ENCODE measurements at places on chromosomes 4 and X.

- no peak for DNase-seq
These were observed 71.4 kb upstream of the PSAPL1 start for GRCh38 chr4:7506119-7506518.

DNA sequence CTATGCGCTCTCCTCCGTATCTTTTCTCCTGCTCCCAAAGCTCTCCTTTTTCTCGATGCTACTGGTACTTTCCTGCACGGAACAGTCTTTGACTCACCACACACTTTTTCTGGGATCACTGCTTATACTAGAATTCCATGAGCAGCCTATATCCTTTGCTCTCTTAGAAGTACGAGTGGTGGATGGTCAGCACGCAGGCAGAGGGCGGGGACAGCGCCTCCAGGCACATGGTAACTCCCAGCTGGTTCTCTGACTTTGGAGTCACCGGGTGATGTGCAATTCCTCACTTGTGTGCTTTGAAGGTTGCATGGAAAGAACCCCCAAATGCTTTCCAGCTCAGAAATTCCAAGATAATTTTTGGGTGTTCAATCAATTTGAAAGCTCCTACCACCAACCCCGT is 56.0 kb downstream of the STX18 start:
- DNase-seq = no peak

- DNase-seq = no peak
These were observed 460 bp upstream of the GEMIN8 start for GRCh38 chrX:14030174-14030530.

DNA sequence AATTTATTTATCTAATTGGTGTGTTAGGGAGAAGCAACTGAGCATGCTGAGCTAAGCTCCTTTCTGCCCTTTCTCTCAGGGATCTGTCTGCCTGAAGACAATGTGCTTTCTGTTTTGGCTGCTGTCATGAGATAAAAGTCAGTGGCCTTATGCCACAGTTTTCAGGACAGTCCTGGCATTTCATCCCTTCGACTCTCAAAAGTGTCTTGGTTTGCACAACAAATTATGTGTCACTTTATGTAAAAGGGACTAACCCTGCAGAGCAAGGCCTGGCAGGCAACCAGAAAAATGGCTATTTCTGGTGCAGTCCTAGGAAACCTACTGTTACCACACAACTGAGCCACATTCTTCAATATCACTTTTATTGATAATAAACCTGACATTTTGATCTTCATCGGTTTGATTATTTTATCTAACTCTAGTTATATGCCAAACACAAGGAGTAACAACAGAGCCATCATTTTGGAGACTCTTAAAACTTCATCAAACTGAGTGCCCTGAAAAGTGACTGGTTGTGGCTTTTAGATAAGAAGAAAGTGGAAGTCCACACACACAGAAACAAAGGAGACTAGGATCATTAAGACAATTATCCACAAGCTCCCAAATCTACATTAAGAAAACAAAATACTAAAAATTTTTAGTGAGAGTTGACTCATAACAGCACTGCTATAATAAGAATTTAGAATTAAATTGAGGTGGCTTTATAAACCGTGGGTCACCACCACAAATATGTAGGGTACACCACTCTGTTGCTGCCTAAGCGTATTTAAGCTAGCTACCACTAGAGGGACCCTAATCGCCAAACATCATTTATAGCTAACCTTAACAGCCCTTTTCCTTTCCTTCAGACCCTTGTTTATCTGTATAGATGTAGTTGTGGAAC is 95.9 kb upstream of the PTPN13 start:
- no peak for DNase-seq

GRCh38 chr4:142883040-142883832 is 37.1 kb upstream of the INPP4B start:
- no peak for DNase-seq

- peak; percentile 84 for DNase-seq
These were observed 47.8 kb downstream of the GAB1 start for GRCh38 chr4:143384381-143384994.

GRCh38 chrX:118780509-118780908 is 43.1 kb upstream of the ZCCHC12 start:
- no peak for DNase-seq

- DNase-seq = peak; percentile 58
These were observed 373.4 kb downstream of the PDGFC start for GRCh38 chr4:156598138-156598681.

- DNase-seq = no peak
These were observed 1380.4 kb downstream of the STIM2 start for GRCh38 chr4:28241021-28241420.

DNA sequence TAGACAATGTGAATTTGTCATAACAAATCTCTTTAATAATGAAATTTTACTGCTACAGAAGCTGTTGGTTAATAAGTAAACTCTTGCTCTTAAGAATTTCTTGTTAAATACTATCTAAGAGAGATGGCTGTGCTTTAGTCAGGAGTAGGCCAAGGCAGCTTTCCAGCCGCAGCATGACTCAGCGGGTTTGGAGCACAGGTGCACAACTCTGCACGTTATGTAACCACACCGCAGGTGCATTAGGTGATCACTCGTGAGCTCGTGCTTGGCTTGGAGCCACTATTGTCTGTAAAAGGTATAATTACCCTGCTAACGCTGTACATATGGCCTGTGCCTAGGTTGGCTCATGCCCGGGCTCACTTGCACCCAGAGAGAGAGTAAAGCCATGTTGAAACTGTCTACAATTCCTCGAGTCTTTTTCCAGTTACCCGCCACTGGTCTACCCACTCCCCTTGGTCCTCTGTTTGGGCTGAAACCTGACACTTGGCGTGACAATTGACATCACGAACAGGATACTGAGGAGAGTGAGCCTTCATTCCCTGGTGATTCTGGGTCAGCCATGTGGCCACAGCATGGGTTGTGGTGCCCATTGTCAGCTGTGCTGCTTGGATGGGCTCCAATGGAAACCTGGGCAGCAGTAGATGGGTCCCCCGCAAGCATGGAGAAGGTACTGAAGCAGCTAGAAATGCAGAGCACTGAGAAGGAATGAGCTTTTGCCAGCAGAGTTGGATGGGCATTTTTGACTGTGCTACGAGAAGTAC is 18.4 kb upstream of the ANAPC4 start:
- no peak for DNase-seq

GRCh38 chr4:17680559-17681280 is 66.3 kb downstream of the MED28 start:
- no peak for DNase-seq

DNA sequence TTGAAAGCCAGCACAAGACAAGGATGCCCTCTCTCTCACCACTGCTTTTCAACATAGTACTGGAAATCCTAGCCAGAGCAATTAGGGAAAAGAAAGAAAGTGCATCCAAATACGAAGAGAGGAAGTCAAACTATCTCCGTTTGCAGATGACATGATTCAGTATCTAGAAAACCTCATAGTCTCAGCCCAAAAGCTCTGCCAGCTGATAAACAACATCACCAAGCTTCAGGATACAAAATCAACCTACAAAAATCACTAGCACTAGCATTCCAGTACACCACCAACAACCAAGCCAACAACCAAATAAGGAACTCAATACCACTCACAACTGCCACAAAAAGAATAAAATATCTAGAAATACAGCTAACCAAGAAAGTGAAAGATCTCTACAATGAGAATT is 38.6 kb downstream of the COX7B2 start:
- DNase-seq = no peak

- no peak for DNase-seq
These were observed 147.3 kb downstream of the TBL1X start for GRCh38 chrX:9612146-9612505.

- no peak for DNase-seq
These were observed 83.1 kb upstream of the DDX3X start for GRCh38 chrX:41250867-41251266.

DNA sequence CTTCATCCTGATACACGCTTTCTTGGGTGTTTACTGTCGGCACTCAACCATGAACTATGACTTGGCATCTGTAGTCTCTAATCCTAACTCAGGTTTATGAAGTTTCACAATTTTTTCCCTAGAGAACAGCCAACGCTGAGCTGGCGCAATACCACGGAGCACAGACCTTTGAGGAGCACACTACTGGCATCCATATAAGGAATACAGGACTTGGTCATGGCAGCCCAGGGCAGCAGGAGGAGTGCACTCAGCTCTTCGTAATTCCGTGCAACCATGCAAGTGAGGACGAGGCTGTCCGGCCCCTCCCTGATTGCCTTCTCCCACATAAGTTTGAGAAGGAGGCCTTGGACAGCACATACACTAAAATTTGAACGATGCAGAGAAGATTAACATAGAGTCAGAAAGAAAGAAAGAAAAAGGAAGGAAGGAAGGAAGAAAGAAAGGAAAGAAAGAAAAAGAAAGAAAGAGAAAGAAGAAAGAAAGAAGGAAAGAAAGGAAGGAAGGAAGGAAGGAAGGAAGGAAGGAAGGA is 41.0 kb upstream of the PDLIM5 start:
- peak; percentile 95 for DNase-seq

- no peak for DNase-seq
These were observed 4.7 kb downstream of the MTM1 start for GRCh38 chrX:150573106-150573505.

- no peak for DNase-seq
These were observed 28.2 kb downstream of the CENPU start for GRCh38 chr4:184705692-184706091.

- DNase-seq = no peak
These were observed 60.1 kb downstream of the SH2D1A start for GRCh38 chrX:124406294-124407014.

DNA sequence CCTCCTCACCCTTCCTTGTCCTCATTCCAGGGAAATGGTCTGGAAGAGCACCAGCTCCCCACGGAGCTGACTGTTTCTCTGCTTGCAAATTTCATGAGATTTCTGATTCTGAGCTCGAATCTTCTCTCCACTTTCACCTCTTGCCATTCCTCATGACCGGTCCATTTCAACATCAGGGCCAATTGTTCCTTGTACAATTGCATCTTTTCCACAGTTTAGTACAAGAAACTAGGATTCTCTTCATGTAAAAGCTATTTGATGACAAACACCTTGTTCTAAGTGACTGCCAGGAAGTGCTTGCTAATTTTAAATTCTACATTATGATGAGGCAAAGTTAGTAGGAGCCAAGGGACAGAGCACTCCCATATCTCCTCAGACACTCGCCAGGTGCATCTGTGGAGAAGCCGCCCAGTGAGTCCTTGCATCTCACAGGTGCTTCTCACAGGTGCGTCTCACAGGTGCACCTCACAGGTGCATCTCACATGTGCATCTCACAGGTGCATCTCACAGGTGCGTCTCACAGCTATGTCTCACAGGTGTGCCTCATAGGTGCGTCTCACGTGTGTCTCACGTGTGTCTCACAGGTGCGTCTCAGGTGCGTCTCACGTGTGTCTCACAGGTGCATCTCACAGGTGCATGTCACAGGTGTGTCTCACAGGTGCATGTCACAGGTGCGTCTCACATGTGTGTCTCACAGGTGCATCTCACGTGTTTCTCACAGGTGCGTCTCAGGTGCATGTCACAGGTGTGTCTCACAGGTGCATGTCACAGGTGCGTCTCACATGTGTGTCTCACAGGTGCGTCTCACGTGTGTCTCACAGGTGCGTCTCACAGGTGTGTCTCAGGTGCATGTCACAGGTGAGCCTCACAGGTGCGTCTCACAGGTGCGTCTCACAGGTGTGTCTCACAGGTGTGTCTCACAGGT is 3.0 kb upstream of the PDE6B start:
- no peak for DNase-seq

GRCh38 chrX:48971249-48972219 is at the start of gene KCND1:
KCND1 (minus strand) TSS chrX:48971844; CDS start chrX:48970271, 1,573 bp downstream.
- peak; percentile 14 for DNase-seq

- no peak for DNase-seq
These were observed 76.5 kb upstream of the CITED1 start for GRCh38 chrX:72382202-72382595.

- no peak for DNase-seq
These were observed 3.8 kb upstream of the TBC1D14 start for GRCh38 chr4:6905516-6906445.

DNA sequence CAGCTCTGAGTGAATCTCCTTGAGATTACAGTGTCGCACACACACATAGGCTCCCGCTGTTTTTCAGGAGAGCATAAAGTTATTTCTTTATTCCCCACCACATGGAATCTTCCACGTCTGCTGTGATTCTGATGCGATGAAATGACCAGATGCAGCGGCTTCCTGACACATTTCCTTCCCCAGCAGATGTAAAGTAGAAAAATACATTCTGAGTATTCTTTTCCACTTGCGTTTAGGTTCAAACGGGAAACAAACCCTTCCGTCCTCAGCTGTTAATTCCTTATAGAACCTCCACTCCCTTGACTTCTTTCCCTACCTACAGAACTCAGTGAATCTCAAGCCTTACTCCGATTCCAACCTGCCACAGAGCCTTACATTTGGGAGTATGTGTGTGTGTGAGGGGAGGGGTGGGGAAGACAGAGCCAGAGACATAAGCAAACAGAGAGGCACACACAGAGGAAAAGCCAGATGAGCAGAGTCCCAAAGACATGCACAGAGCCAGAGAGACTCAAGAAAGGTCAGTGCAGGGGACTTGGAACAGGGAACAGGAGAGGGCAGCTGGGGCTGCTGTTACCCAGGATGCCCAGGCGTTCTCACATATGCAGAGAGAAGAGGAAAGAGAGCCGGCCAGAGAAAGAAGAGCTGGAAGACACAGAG is 47.3 kb downstream of the SETD7 start:
- DNase-seq = no peak

GRCh38 chr4:95508421-95508820 is 40.4 kb downstream of the UNC5C start:
- no peak for DNase-seq

GRCh38 chr4:174056959-174057358 is 226.5 kb downstream of the FBXO8 start:
- no peak for DNase-seq

GRCh38 chr4:4754641-4755040 is 104.8 kb upstream of the MSX1 start:
- no peak for DNase-seq

- no peak for DNase-seq
These were observed 25.6 kb downstream of the ARSJ start for GRCh38 chr4:113953888-113954287.

GRCh38 chrX:134718105-134718965 is 60.1 kb upstream of the PLAC1 start:
- no peak for DNase-seq

DNA sequence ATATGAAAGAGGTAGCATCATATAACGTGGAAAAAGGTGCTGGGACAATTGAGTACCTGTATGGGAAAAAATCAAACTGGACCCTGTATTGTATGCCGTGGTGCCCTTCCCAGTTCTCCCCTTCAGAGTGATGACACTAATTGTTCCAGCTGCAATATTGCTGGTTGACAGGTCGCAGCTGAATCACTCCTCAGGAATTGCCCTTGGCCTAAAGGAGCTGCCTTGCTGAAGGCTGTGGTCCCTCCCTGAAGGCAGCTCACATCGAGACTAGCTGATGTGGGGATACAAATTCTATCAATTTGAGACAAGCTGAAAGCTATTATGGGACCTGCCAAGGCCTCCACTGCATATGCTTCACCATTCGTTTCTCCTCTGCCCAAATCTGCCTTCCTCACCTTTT is 39.3 kb upstream of the CXCL8 start:
- no peak for DNase-seq

GRCh38 chr4:93529692-93530372 is 298.7 kb upstream of the ATOH1 start:
- DNase-seq = no peak
